Stimulated activated effector memory CD8-positive, alpha-beta T cell treated with anti-CD3 and anti-CD28 coated beads, Interleukin-12 subunit alpha, Interleukin-12 subunit beta, amount 100 ng/mL, for 72 hours (primary cell): ENCODE measurements at places on chromosomes 6 and 20.
A peak's percentile ranks its signal among the peaks of the same experiment; 100 is the strongest.

DNA sequence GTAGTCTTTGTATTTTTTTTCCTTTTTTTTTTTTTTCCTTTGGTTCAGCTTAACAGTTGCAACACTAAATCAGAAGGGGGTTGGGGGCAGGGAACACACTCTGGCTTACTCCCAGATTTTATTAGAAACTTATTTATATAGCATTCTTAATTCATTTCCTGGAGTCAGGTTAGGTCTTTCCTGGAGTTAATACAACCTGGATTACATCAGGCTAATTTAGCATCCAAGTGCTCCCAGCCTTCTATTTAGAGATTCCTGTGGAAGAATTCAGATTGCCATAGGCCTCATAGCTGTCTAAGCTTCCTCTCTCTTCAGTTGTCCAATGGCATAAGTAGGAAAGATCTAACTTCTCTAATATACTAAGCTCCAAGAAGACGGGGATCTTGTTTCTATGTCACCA lies 35.8 kb upstream of the PKHD1 start:
- no peak for DNase-seq

DNA sequence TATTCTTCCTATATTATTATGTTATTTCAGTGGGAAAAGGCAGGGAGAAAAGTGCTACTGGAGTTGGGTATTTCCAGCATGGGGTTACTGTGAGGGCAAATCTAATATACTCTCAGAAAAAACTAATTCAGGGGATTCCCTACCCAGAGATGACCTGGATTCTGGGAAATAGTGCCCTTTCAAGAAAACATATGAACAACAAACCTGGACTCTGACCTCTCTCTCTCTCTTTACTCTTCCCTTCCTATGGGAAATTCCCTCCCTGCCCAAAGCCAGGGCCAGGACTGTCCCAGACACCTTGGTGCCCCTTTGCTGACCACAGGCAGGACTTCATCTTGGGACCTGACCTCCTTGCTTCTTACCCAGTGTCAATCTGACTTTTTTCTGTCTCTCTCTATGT lies 1.6 kb upstream of the UBD start:
- DNase-seq, result no peak

- DNase-seq, result no peak
These were observed 35.6 kb upstream of the LAMP5 start for GRCh38 chr20:9478771-9479170.

DNA sequence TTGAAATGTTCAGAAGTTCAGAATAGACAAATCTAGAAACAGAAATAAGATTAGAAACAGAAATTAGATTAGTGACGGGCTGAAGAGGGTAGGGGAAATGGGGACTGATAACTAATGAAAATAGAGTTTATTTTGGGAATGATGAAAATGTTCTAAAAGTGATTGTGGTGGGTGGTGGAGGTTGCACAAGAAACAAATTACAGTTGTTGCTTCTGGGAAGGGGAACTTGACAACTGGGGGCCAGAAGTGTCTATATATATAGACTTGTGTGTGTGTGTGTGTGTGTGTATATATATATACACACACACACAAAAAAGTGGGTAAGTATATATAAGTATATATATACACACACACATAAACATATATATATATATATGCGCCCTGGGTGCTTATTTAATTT lies 86.5 kb upstream of the RREB1 start:
- no peak for DNase-seq

DNA sequence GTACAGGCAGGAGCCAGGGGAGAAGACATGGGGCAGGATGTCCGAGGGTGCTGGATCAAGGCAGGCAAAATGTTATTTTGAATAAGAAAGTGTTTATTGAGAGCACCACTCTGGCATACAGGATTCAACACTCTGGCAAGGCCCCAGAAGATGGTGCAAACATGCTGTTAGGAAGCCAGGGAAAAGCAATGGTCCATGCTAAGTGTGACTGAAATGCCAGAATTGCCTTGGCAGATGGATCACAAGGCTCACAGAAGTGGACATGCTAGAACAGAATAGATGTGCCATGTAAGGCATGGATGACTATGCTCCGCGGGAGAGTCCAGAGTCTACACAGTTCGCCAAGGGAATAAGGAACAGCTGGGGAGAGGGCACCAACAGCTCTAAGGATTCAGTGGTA lies 54.6 kb downstream of the QRSL1 start:
- no peak for DNase-seq

DNA sequence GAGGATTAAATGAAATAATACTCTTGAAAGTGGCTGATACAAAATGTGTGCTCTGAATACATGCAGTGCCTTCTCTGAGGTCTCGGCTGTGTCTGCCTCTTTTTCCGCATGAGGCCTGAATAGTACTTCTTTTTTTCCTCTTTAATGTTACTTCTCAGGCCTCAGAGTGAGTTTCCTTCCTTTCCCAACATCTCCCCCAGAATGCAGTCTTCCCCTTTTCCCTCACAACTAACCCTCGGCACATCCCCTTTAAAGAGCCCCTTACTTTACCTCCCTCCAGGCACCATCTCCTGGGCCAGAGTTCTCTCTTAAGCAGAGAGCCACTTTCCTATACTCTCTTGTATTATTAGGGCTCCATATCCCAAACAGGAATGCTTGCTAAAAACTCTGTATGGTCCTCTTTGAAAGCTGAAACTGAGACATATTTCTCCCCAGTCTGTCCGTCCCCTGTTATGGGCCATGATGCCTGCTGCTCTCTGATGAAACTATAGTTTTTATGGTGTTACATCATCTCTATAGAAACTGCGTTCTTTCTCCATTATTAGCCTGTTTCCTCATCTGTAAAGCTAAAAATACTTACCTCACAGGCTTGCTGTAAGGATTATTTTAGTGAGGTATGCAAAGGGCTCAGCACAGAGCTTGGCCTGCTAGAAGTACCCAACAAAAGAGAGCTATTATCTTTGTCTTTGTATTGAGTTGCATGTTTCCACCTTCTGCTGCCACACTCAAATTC lies 2.3 kb downstream of the PLAGL2 start:
- no peak for DNase-seq

GRCh38 chr20:2751878-2752566 lies 48.4 kb downstream of the CPXM1 start:
- DNase-seq, result no peak

GRCh38 chr6:138970856-138971425 lies 17.1 kb downstream of the REPS1 start:
- no peak for DNase-seq

DNA sequence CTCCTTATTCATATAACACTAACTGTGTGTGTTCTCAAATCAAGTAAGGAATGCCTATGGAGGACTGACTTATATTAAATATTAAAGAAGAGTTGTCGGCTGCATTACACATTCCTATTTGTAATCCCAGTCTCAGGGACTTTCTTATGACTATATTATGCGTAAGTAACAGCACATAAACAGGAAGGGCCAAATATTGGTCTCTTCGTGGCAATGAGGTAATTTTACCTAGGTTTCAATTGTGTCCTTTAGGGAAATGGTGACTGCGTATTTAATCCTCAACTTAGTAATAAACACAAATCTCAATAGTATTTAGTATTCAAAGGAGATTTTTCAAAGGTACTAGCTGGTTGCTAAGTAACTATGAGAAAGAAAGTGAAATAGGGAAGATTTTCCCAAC lies 22.8 kb upstream of the EPM2A start:
- no peak for DNase-seq

DNA sequence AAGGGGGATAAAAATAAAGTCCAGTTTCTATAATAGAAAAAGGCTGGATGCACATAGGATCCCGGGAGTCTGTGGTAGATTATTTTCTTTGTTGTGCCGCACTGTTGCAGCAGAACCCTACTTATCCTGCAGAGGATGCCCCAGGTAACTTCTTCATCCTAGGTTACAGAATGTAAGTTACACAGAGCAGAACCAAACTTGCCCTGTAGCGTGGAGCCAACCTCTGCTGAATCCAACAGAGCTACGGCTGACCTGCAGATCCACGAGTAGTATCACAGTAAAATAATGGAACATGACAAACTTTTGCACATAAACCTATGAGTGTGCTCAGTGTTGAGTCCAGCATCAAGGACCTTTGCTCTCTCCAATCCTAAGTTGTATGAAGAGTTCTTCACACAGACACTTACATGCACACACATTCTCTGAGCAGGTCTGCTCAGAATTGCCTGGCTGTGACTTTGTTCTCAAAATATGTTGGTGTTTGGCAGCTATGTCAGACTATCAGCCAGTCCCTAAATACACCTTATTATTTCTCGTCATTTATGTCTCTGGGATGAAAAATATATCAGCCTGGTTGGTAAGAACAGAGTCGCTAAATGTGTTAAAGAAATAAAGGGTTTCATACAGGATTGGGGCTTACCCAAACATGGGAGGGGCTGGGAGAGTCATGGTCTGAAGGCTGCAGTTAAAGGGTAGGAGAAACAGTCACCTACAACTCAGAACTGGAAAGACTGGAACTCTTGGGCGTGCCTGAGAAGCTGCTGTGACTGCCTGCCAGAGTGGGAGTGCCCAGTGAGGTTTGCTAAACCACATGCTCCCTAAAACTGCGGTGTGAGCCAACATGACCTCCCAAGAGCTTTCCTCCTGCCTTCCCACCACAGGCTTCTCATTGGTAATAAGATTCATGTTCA lies 165.1 kb upstream of the SLC24A3 start:
- no peak for DNase-seq

- DNase-seq, result no peak
These were observed 93.3 kb upstream of the SIRPA start for GRCh38 chr20:1801929-1802306.

DNA sequence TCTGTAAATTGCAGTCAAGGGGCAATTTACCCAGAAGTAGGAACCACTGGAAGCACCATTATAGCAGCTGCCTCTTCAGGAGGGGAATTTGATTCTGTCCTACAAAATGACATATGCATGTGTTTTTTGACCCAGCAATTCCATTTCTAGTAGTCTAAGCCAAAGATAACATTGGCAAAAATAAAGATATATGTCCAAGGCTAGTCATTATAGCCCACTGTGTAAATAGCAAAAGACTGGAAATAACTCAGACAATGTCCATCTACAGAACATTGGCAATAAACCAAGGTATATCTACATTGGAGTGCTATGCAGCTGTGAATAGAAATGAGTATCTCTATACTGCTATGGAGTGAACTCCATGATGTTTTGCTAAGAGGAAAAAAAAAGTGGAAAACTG lies 12.5 kb upstream of the PANK2 start:
- no peak for DNase-seq

DNA sequence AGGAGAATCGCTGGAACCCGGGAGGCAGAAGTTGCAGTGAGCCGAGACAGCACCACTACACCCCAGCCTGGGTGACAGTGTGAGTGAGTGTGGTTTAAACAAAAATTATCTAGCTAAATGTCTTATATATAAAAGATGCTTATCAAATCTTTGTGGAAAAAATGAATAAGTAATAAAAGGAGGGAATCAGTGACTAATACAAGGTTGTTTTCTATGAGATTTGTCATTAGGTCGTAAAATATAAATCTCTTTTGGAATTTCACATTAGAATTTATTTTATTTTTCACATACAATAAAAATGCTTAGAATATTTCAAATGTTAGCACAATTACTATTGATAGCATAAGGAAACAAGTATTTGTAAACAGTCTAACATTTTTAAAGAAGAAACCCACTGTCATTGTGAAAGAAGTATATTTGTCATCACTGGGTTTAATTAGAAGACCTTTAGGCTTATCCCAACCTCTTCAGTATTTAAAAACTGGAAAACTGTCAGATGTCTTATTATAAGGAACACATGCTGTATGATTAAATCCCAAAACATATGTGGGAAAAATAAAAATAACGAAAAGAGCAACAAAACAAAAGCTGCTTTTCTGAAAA lies 47.1 kb downstream of the ASCC3 start:
- no peak for DNase-seq

GRCh38 chr6:4941782-4942672 lies 61.8 kb downstream of the RPP40 start:
- peak; percentile 29 for DNase-seq

- DNase-seq, result no peak
These were observed 129.2 kb downstream of the MYB start for GRCh38 chr6:135310291-135310690.

DNA sequence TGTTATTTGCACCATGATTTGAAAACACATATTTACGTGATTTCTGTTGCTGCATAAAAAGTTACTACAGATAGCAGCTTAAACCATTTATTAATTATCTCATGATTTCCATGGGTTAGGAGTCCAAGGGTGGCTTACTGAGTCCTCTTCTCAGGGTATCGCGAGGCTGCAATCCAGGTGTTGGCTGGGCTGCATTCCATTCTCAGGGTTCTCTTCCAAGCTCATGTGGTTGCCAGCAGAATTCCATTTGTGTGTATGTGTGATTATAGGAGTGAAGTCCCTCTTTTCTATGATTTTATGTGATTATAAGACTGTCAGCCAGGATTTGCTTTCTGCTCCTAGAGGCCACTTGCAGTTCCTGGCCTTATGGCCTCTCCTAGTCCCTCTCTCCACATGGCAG lies 135.1 kb downstream of the FAM83B start:
- no peak for DNase-seq

GRCh38 chr20:47058236-47058635 lies 163.6 kb downstream of the EYA2 start:
- DNase-seq, result no peak

GRCh38 chr6:127608554-127609270 lies 31.7 kb downstream of the C6orf58 start:
- no peak for DNase-seq

DNA sequence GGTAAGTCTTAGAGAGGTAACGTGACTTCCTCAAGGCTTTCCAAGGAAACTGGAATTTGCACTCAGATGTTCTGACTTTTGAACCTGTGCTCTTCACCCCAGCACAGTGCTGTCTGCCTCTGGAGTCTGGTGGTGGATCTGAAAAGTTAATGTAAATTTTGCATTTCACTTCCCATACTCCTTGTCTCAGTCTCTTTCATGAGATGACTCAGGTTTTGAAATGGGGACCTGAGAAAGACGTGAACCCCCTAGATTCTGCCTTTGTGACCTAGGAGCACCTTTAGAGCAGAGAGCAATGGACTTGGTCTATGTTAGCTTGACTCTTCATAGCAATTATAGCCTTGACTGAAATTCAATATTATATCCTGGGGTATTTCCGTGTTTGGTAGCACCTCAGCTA lies 223.0 kb downstream of the QKI start:
- no peak for DNase-seq
